Smooth muscle cell of the brain vasculature (primary cell): ENCODE measurements at places on chromosomes 1 and 21.

GRCh38 chr1:24299901-24300300 lies 19.3 kb upstream of the GRHL3 start:
- no peak for DNase-seq

DNA sequence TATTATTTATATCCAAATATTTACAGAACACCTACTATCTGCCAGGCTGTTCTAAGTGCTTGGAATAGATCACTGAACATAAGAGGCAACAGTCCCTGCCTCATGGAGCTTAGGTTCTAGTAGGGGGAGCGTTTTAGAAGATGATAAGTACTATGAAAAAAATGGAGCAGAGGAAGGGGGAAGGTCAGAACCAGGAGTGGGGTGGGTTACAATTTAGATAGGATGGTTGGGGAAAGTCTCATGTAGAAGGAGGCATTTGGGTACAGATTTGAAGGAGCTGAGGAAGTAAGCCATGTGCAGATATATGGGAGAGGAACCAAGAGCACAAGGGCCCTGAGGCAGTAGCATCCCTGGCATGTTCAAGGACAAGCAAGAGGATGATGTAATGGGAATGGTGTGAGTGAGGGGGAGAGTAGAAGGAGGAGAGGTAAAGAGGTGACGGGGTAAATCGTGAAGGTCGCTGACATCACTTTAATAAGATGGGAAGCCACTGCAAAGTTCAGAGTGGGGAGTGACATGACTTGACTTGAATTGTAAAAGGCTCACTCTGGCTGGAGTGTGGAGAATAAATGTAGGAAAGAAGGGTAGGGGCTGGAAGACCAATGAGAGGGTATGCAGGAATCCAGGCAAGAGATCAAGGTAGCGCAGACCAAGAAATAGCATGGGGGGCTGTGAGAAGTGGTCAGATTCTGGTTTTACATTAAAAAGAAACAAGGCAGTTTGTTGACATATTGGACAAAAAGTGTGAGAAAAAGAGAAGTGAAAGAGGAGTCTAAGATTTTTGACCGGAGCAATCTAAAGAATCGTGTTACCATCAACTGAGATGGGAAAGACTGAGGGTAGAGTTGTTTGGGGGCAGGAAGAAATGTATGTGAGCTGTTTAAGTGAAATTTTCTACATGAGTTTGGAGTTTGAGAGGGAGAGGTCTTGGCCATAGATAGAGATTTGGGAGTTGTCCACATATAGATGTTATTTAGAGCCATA lies 92.6 kb downstream of the LPAR3 start:
- no peak for DNase-seq

DNA sequence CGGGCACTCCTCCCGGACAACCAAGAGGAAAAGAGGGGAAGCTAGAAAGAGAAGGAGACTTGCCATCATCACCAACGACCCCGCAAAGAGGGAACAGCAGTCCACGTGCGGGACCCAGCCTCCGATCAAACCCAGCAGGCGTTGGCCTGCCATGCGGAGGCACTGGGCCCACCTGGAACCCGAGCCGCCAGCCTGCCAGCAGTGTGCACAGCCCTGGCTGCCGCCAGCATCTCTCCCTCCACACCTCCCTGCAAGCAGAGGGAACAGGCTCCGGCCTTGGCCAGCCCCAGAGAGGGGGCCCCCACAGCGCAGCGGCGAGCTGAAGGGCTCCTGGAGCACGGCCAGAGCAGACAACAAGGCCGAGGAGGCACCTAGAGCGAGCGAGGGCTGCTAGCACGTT lies 1244.7 kb upstream of the B3GALT2 start:
- DNase-seq = no peak

- DNase-seq = no peak
Observed at GRCh38 chr1:51237351-51238033, 1.4 kb downstream of the RNF11 start.

- DNase-seq = no peak
Observed at GRCh38 chr21:36145259-36145658, 10.4 kb downstream of the CBR3 start.

DNA sequence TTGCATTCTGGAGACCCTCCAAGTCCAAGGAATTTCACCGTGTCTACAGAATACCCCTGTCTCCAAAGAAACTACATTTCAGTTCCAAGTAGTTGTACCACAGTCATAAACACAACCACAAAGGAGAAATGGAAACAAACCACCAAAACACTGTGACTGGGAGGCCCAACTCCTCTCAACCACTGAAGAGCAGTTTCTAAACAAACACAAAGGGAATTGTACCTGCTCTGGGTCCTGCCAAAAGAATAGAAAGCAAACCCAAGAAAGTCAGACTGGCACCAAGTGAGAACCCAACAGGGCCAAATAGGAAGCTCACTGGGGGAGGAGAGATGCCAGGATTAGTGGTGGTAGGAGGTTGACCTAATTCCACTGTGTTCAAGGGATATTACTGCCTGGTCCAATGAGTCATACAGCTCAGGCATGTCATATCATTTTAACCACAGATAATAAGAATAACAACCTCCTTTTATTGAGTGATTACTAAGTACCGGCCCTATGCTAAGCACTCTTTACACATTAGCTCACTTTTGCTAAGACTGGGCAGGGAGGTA lies 123.9 kb upstream of the PPP2R5A start:
- DNase-seq = no peak

GRCh38 chr1:158685085-158685484 lies 1.4 kb downstream of the SPTA1 start:
- no peak for DNase-seq

- DNase-seq = no peak
Observed at GRCh38 chr1:12085643-12086260, 22.6 kb downstream of the TNFRSF8 start.

GRCh38 chr1:56952501-56952900 lies 13.3 kb downstream of the C8B start:
- DNase-seq = no peak

DNA sequence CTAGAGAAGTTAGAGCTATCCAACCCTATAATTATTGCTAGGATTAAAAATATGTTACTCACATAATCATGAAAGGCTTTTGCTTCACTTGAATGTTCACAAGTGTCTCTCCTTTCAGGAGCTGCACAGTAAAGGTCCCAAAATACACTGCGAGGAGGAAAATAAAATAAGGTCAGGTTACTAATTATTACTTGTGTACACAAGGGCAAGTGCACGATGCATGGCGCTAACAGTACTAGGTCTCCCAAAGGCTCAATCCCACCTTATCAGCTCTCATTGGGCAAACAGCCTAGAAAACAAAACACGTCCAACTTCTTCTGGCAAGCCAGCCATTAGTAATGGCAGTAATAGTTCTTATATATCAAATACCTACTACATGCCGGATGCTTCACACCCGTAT lies 4.4 kb downstream of the SSBP3 start:
- DNase-seq = no peak

DNA sequence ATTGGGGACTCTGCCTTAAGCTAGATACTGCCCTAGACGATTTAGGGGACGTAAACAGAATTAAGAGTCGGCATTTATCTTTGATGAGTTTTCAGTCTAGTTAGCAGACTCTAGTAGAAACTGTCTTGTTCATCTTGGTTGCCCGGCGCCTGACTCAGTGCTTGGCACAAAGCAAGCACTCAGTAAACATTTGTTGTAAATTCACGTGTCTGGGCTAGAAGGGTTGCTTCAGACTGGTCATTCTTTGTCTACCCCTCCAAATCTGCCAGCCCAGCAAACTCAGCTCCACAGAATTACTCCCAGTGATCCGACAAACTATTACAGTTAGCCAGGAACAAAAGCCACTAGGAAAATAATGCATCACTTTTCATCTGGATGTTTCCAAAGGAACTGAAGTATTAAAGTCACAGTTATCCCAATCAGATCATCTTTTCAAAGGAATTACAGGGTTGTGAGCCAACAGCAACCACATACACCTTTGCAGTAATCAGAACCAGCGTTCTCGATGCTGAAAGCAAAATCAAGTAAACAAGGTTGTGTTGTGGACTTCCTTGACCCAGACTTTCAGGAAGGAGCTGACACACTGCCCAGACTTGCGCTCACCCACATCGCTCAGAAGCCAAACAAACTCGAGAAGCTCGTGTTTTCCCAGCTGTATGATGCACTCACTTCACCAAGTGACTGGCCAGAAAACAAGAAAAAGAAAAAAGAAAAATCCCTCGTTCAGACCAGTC lies 66.5 kb upstream of the GADD45A start:
- DNase-seq = peak; percentile 82

DNA sequence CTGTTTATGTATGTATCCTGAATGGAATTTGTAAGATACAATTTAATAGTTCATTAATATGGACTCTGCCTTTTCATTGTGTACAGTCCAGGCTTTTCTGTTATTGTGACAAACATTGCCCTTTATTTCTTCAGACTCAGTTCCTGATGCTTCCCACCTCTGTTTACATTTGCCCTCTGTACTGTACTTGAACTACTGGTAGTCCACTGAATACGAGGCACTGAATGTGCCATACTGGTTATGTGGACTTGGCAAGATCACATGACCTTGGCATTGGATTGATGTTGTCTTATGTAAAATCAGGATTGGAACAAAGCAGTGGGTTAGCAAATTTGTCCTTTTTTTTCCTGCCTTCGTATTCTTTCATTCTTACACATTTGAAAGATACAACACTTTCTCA lies 27.8 kb downstream of the RALGPS2 start:
- DNase-seq = no peak

- no peak for DNase-seq
Observed at GRCh38 chr1:217363319-217363718, 267.6 kb downstream of the GPATCH2 start.

DNA sequence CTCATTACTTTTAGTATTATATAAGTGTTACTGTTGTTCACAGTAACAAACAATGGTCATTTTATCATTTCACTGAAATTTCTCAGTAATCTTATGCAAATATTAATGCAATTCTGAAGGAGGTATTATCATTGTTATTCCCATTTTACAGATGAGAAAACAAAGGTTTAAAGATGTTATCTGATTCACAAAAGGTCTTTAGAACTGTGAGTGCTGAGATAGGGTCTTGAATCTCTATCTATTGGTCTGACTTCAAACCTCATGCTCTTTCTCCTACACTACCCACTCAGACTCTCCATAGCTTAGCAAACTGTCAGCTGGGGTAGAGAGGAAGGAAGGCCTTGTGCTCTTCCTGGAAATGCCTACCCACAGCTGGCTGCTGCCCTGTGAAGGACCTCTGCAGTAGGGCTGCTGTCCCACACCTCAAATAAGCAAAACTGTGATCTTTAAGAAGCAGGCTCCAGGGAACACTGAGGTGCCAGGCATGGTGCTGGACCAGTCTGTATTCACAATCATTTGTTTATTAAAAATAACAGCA lies 6.2 kb upstream of the OSCP1 start:
- no peak for DNase-seq

- no peak for DNase-seq
Observed at GRCh38 chr1:100455478-100456072, 82.4 kb upstream of the GPR88 start.

GRCh38 chr1:230900984-230901383 lies 32.7 kb upstream of the C1orf198 start:
- no peak for DNase-seq

DNA sequence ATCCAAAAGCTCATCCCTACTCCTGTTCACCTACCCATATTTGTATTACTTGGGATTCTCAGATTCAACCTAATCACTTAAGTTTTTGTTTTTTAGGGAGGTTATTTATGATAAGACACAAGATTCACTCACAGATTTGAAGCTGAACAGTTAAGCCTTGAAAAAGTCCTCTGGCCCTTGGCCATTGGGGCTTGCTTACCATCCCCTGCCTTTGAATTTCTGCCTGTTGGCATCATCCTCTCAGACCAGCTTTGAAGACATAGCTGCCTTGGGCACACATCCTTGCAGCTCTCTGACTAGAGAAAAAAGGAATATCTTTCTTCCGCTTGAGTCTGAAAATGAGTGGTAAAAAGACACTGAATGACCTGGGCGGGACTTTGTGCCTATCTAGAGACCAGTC lies 41.8 kb upstream of the RALGPS2 start:
- DNase-seq = no peak

- DNase-seq = no peak
Observed at GRCh38 chr1:19407494-19408096, 77.7 kb downstream of the CAPZB start.

DNA sequence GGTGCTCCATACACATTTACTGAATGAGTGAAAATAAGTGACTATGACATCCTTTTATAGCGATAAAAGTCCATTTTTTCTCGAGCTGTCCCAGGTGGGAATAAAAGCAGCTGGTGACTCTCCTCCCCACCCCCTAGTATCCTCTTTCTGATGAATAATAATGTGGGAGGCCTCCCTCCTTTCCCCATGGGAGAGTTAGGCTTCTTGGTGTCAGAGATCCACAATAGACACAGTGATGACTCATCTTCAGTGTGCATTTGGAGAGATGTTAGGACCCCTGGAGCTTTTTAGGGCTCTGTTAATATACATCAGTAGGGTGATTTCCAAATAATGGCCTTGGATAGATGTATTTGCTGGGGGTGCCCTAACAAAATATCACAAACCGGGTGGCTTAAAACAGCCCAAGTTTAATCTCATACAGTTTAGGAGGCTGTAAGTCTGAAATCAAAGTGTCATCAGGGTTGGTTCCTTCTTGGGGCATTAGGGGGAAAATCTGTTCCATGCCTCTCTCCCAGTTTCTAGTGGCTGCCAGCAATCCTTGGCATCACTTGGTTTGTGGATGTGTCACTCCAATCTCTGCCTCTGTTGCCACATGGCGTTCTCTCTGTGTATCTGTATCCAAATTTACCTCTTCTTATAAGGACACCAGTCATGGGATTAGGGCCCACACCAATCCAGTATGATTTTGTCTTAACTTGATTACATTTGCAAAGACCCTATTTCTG lies 4.4 kb upstream of the PHC2 start:
- no peak for DNase-seq

DNA sequence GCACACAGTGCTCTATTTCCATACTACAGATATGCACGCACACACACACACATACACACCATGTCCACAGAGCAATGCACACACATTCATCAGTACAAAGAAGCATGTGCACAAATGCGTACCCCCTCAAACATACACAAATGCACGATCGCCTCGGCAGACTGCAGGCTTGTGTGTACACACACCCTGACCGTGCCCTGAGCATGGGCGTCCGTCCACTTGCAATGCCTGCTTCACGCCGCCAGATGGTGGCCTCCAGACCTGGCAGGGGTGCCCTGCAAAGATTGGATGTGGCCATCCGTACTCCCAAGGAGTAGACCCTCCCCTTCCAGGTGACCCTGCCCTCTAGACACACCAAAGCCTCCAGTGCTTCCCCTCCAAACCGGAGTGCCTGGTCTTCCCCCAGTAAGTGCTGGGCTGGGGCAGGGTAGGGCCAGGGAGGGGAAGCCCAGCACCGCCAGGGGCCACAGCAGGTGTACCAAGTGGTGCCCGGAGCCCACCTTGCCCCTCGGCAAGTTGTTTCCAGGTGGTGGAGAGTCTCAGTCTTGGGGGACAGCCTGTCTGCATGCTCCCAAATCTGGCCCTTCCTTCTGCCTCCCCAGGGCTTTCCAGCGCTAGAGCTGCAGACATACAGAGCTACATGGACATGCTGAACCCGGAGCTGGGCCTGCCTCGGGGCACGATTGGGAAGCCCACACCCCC lies 20.6 kb downstream of the ESPN start:
- DNase-seq = no peak

DNA sequence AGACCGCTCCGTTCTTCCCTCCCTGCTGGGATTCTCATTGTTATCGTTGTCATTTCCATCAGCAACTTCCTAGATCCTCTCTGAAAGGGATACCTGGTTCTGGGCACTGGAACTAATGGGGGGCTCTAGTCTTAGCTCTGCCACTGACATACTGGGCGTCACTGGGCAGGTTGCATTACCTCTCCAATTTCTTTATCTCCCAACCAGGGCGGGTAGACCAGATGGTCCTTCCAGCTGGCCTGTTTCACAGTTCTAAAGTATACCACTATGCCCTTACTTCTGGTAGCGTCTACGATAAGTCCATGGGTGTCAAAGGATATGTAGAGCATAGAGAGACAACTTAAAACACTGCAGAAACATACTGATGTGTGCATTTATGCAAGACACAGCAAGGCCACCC lies 1.4 kb downstream of the GPR37L1 start:
- no peak for DNase-seq
